ENCODE measurements at places on chromosomes 1 and 21. TPM values are rescaled to one million over a fixed set of nuclear protein-coding genes. Genes with fewer than 3 reads are reported as not detected.

LIPI gene
- not detected for total RNA-seq

GRCh38 chr1:88890791-88891317 lies 513 bp downstream of the GTF2B start:
- no peak for DNase-seq

DNA sequence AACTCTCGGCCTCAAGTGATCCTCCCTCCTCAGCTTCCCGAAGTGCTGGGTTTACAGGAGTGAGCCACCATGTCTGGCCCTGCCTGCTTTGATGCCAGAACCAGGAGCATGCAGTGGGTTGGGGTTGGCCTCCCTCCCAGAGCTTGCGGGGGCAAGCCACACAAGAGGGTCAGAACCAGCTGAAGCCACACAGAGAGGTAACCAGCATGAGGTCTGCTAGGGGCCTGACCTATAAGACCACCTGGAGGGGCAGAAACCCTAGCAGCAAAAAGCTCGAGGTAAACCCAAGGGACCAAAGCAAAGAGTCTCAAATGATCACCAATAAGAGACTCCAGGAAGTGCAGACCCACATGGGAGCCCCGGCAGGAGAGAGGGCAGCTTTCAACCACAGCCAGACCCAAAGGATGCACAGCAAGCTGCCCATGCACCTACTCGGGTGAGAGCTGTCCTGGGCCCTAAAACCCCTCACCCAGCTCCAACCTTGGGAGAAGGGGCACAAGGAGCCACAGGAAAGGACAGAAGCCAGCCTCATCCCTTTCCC lies 81.2 kb downstream of the TOMM20 start:
- DNase-seq, result no peak

COL16A1 gene
- 50.3 TPM for total RNA-seq

DNA sequence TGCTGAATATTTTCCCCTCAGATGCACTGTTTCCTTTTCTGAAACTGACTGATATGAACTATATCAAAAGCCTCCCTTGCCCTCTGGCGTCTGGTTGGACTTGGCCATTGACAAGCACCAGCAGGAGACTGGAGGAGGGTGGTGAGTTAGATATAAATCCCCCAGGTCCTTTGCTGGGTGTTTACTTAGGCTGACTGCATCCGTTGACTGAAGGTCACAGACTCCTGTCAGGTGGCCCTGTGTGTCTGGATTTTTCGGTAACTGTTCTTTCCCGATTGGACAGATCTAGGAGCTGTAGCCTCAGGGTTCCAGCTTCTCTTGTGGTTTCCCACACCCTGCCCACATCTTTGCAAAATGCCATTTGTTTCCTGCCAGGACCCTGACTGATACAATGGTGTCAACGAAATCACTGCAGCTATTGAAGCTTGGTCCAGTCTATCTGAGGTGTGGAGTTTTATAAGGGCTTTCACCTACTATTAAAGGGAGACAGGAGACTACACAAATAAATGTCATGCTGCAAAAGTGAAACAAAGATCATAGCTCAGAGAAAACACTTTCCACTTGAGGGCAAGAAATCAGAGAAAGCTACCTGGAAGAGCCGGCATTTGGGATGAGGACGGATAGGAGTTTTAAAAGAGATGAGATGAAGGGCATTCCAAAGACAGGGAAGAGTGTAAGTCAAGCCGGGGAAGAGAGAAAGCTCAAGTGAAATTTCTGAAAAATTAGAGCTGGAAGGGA lies 1.5 kb upstream of the MAGI3 start:
- peak; percentile 45 for DNase-seq

C1QTNF12 gene
- total RNA-seq, result 1.1 TPM

DNA sequence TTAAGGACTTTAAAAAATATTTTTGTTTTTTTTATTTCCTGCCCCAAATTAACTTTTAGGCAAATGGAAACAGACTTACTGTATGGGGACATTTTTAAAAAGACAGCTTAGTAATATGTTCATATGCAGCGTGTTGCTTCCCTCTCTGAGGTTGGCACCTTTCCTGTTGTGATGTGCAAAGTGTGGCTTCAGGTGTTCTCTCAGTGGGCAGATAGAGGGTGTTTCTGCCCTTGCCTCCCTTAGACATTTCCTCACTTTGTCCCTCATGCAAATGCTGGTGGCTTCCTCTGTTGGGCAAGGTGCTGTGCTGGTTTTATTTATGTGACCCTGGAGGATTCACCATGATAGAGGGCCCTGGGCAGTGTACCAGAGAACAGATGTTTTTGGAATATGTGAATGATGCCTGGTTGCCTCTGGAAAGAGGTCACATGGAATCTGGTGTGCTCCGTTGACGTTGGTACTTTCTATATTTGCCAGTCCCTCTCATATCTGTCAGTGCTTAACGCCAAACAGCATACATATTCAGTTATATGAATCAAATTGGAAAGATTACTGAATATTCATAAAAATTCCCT lies 123.5 kb downstream of the PATJ start:
- no peak for DNase-seq

DNA sequence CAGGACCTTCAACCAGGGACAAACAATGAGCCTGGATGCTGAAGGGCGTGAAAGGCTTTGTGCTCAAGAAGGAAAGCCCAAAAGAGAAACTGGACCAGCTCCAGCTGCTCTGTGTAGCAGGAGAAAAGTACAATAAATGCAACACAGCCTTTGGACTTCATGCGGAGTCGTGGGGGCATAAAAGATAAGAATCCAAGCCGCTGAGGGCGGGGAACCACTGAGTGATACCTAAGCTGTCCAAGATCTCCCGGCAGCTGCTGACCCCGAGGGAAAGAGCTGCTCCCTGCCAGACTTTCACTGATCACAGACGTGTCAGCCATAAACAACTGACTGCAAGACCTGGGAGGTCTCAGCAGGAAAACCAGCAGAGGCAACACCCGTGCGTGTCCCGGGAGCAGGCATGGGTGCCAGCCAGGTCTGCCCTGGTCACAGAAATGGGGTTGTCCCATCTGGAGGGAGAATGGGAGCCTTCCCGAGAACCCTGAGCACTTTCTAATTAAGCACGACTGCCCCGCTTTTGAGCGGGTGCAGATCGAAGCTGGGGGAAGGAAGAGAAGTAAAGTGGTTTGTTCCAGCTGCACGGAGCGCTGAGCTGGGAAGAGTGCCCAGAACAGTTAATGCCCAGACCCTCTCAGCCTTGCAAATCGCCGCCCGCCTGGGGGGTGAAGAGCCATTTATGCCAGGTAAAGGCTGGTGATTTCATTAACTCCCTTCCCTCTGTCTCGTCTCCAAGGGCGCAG lies 68.3 kb upstream of the TARDBP start:
- DNase-seq, result no peak

DNA sequence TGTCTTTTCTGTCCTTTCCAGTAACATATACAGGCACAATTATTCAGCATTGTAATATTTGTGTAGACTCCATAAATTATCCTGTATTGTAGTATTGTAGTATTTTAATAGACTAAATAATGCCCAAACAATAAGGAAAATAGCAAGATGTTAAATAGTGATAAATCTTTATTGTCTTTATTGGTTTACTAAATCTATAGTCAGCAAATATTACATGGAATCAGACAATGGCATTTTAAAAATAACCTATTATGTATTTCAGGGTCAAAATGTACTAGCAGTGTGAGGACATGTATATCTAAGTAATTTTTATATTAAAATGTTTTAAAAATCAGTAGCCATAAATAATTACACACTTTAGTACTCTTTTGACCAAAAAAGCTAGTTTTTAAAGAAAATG lies 202.3 kb downstream of the GREM2 start:
- DNase-seq, result no peak

DNA sequence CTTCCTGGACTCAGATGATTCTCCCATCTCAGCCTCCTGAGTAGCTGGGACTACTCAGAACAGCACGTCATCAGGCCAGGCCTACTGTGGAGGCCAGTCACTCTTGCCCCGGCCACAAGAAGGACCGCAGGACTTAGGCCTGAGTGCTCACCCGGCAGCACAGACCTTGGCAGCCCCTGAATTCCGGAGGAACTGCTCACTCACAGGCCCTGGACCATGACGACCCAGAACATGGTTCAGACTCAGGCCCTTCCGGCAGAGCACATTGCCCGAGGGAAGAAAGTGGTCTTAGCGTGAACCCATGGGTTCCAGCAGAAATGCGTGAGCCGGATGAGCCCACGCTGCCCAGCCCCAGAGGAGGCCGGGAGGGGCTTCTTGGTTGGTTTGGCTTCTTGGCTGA lies 177.3 kb upstream of the TMEM51 start:
- no peak for DNase-seq

PAFAH2 gene
- total RNA-seq, result 5.6 TPM

OLFML2B gene
- total RNA-seq, result 8.9 TPM

GRCh38 chr1:168136709-168137514 lies at the start of gene GPR161:
GPR161 (minus strand) TSS chr1:168136930; CDS start chr1:168104850, 32,080 bp downstream.
- peak; percentile 63 for DNase-seq

DNA sequence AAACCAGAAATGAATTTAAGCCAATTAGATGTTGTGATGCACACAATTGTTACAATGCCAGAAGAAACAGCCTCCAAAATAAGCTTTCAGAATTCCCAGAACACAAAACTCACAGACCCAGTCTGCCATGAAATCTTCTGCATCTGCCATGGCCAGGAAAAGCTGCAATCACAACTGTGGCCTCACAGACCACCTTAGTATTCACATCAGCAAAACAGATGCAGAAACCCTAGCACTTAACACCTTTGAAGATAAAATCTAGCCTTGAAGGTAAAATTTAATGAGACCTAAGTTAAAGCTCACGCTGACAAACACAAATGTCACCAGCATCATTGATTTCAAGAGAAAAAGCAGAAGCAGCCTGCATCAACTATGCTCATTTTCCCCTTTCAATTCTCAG lies 566.8 kb upstream of the TMPRSS15 start:
- no peak for DNase-seq

- no peak for DNase-seq
These were observed 20.1 kb downstream of the OSBPL9 start for GRCh38 chr1:51636764-51637522.

NIT1 gene
- 28.0 TPM for total RNA-seq

DNA sequence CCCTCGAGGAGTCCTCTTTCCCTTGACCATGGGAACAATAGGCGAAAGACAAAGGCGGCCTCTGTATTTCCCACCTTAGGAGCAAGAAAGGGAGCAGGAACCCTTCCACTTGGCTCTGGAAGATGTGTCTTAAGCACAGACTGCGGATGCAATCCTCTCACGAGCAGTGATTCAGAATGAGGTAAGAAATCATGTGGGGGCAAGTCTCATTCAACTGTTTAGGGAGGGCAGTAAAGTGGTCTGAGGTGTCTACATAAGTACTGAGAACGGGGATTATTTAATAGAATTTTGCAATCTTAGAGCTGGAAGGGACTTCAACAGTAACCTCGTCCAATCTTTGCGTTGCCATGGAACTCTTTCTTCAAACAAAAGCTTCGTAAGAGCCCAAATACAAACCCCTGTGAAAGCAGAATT lies 1.6 kb upstream of the DYRK3 start:
- no peak for DNase-seq

HRNR gene
- not detected for total RNA-seq

GRCh38 chr1:37901191-37901892 lies 42.0 kb upstream of the MTF1 start:
- no peak for DNase-seq

PPIAL4G gene
- total RNA-seq, result not detected

NOS1AP gene
- 4.5 TPM for total RNA-seq

DNA sequence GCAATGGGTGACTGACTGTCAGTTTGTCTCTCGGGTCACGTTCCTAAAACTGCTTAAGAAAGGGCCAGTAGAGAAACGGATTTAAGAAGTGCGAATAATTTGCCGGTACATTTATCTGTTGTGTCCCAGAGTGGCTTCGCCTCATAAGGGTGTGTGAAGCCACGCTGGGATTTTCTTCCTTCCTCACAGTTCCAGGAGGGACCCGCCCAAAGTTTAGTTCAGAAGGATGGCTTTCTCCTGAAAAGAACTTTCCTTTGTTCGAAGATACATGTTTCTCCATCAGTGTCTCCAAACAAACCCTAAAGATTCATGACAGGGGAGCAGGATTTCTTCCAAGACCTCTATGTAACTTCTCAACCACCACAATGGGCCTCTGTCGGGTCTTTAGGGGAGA lies 49.8 kb downstream of the ADAMTS1 start:
- no peak for DNase-seq

GRCh38 chr21:41674402-41674801 lies 92.5 kb downstream of the RIPK4 start:
- DNase-seq, result no peak

- no peak for DNase-seq
These were observed 124.8 kb downstream of the TNR start for GRCh38 chr1:175618559-175618958.

FCRL6 gene
- not detected for total RNA-seq

DNA sequence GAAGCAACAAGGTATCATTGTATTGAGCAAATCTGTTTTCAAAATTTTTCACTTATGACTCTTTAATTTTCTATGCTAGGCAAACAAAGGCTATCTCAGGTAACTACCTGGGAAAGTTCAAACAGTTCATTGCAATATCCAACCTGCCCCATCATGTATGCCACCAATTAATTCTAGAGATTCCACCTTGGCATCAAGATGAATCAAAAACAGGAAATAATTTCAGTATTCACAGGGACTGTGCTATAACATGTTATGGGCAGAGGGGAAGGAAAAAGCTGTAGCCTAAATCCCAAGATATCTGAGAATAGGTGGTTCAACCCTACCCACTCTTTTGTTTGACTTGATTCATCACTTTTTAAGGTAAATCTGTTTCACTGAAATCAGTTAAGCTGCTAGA lies 67.5 kb upstream of the SH3GLB1 start:
- no peak for DNase-seq

DNA sequence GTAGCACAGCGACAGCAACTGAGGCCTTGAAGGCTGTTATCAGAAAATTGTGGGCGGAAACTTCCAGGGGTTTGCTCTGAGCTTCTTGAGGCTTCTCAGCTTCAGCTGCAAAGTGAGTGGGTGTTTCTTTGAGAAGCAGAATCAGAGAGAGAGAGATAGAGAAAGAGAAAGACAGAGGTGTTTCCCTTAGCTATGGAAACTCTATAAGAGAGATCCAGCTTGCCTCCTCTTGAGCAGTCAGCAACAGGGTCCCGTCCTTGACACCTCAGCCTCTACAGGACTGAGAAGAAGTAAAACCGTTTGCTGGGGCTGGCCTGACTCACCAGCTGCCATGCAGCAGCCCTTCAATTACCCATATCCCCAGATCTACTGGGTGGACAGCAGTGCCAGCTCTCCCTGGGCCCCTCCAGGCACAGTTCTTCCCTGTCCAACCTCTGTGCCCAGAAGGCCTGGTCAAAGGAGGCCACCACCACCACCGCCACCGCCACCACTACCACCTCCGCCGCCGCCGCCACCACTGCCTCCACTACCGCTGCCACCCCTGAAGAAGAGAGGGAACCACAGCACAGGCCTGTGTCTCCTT lies at the start of gene FASLG:
TSS of gene FASLG (plus strand) at position 233 of the 583 bp plus-strand sequence. CDS start at position 332, 99 bp downstream.
- no peak for DNase-seq

GRCh38 chr1:21884456-21885235 lies 52.5 kb downstream of the HSPG2 start:
- no peak for DNase-seq

UMODL1 gene
- total RNA-seq, result not detected

- no peak for DNase-seq
These were observed 189.5 kb downstream of the SIPA1L2 start for GRCh38 chr1:232440325-232441035.

- DNase-seq, result no peak
These were observed 934.2 kb downstream of the TTLL7 start for GRCh38 chr1:83064589-83065242.

GPR153 gene
- total RNA-seq, result 14.3 TPM

- DNase-seq, result no peak
These were observed 12.5 kb downstream of the DNAJC6 start for GRCh38 chr1:65321879-65322278.

- DNase-seq, result no peak
These were observed 744 bp downstream of the ZNF670 start for GRCh38 chr1:247077876-247078257.

- no peak for DNase-seq
These were observed 176.8 kb downstream of the FAF1 start for GRCh38 chr1:50783286-50783685.

DIO1 gene
- not detected for total RNA-seq

Data from right cardiac atrium (tissue), 5 donors.